DMS 273 treated with DMSO at 0.1 percent for 48 hours (cell line): ENCODE measurements at places on chromosomes 3 and 15.

- DNase-seq, result no peak
Observed at GRCh38 chr15:91473894-91474545, 374.0 kb downstream of the SV2B start.

DNA sequence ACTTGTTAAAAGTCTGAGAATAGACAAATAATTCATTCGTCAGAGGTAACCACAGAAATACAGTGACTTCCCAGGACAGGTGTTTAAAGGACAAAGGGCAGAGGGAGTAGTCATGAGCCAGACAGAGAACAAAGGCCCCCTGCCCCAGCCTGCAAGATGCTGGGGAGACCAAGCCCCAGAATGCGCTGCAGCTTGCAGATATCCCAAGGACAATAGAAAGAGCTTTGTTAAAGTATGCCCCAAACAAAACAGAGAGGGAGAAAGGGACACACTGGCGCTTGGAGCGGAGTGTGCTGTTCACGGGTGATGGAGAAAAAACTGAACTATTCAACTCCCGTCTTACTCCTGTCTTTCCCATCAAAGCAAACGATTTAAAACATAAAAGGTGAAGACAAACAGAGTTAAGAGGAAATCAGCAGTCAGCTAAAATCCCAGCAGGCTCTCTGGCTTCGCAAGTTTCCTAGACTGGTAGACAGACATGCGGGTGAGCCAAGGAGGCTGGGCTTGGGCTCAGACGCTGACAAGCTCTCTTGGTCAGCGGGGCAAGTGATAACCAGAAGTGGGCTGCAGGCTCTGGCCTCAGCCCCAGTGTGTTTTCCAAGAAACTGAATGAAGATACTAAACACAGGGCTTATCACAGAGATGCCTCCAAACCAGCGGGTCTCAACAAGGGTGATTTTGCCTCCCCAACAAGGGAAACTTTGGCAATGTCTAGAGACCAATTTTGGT lies 130.1 kb downstream of the UACA start:
- DNase-seq, result no peak

GRCh38 chr15:57389991-57390390 lies 13.7 kb downstream of the CGNL1 start:
- no peak for DNase-seq

DNA sequence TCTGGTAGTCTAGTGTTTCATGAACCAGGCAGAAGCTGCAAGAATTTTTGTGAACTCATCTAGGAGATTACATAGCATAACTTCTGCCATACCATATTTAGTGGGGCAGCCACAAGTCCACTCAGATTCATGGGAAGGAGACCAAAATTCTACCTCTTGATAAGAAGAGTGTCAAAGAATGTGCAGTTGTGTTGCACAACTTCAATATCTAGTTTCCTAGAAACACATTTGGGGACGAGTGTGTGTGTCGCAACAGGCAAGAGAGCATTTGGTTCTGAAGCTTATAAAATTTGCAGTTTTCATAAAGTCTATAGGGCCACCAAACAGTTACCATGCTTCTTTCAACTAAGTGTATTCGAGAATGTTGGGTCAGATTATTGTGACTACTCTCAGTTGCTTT lies 115.3 kb downstream of the KCNH8 start:
- DNase-seq, result no peak

DNA sequence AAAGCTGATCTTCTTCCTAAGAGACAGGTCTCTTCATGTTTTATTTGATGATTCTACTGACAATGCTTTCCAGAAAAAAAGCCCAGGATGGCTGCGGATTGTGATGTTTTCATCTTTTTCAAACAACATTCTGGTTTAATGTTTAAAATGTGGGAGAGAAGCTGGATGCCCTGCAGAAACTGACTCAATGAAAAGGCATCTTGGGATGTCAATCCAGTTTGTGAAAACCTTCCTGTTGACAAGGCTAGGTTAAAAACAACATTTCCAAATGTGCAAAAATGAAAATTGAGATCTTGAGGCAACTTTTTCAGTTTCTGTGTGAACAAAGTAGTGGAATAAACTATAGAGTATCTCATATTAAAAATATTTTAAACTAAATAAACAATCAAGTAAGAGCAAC lies 156.0 kb upstream of the MRPL3 start:
- DNase-seq, result no peak

- no peak for DNase-seq
Observed at GRCh38 chr3:136255672-136256406, 5.7 kb downstream of the PCCB start.

- no peak for DNase-seq
Observed at GRCh38 chr3:5162102-5162501, 25.4 kb upstream of the EDEM1 start.

DNA sequence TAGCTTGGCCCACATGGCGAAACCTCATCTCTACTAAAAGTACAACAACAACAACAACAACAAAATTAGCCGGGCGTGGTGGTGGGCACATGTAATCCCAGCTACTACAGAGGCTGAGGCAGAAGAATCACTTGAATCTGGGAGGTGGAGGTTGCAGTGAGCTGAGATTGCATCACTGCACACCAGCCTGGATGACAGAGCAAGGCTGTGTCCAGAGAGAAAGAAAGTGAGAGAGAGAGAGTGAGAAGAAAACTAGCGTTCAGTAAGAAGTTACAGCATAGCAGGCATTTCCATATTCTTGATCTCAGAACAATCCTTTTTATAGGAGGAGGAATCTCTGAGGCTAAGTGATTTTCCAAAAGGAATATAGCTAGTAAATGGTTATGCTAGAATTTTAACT lies 1076.1 kb downstream of the AGBL1 start:
- no peak for DNase-seq

DNA sequence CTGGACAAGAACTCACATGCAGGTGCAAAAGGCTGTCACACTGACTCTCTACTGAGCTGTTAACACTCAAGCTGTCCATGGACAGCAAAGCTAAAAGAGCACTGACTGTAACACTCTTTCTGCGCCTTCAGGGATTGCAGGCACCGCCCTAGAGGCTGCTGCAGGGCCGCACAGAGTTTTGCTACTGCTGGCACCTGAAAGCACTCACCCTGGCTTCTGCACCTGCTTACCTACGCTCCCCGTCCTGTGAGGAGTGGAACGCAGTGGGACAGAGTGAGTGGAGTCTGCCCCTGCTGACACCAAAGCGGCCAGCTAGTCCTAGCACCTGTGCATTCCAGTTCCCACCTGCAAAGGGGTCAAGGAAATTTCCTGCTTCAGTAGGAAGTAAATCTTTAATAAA lies 941.3 kb downstream of the DIPK2A start:
- no peak for DNase-seq

DNA sequence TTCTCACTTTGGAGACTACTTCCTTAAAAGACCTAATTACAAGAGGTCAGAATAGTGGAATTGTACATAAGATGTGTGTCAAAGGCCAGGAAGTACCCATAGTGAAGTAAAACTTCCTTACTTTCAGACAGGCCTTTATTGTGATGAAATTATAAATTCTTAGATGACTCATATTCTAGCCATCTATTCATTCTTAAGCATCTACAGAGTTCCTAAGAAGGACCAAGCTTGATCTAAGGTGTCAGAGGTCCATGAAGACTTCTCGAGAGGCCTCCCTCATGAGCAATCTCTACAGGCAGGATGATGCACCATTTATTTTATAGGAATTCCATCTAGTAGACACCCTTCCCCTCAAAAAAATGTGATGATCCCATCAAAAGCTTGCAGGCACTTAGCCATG lies 493.3 kb downstream of the MAGI1 start:
- no peak for DNase-seq

DNA sequence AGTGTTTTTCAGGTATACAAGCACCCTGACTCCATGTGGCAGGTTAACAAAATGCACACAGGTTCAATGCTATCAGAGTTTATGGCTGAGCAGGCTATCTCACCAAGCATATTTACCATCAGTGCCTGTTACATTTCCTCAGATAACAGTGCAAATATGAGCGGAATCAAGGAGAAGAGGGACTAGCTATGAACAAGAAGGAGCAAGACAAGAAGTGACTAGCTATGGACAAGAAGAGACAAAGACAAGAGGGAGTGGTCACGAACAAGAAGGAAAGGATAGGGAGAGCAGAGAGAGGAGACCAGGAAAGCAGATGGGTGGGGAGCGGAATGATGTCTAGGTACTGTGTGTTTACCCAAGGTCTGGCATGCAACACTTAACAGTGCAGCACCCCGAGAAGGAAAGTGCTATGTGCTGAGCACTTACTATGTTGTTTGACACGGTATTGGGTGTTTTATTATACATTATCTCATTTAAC lies 8.6 kb downstream of the ILDR1 start:
- DNase-seq, result no peak

DNA sequence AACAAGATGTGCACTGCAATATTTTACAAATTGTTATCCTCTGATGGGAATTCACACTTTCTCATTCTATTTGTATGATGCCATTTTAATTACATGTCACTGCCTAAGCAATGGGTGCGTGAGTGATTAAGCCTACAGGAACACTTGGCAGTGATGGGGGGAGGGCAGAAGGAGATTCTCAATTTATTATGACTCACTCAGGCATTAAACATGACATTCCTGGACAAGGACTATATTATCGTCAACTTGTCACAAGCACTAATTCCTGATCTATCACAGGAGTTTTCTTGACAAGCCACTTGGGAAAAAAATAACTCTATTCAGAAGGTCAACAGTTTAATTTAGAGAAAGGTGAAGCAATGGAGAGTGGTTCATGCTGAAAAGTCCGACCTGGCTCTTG lies 556.8 kb downstream of the NSUN3 start:
- DNase-seq, result no peak

DNA sequence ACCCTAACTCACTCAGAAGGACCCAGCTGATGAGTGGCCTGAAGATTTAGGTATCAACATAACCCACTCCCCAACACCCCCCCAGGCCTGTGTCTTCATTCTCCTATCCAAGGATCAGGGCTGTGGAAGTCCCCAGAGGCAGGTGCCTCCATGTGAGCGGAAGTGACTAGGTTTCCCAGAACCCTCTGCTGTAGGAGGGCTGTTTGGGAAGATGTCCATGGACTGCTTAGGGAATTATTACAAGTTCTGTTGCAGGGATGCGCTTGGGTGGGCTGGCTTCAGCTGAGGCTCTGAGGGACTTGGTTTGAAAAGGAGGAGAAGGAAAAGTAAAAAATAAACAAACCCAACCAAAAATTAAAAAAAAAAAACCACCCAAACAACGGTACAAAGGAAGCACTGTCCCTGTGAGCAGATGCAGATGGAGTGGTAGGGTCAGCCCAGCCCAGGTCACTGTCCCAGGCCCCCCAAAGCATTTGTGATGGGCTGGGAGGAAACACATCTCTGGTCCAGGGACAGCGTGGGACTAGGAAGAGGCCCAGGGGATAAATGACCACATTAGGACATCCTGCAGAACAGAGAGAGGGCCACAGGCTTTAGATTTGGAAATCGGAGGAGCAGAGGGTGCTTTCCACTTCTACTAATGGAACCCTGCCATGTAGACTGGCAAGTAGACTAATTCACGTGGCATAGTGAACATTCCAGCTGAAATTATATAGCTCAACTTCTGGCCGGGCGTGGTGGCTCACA lies 12.2 kb upstream of the APOD start:
- DNase-seq, result no peak

GRCh38 chr3:44400771-44401170 lies 62.2 kb downstream of the TCAIM start:
- DNase-seq, result no peak

DNA sequence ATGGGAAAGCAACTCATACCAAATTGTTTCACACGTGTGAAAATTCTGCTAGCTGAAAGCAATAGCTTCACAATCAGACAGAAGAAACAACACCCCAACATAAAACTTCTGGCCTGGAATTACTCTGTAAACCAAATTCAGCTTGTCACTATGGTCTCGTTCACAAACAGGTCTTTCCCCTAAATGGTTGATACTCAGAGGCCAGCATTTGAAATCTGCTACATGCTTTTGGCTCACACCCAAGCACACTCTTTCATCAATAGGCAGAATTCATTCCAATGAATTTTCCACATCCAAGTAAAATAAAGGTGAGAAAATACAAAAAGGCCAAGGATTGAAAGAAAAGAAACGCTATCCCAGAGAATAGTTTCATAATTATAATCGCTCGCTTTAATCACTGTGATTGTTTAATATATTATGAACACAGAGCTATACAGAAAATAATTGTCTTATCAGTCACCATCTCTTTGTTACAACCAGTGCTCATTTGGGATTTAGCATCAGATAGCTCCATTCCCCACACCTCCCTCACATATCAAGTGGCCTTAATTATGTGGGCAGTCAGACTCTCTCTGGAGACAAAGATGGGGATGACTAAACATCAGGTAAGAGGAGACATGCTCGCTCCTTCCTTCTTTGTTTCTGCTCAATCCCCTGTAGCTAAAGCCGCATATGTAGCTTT lies 503.8 kb upstream of the ARRDC4 start:
- DNase-seq, result no peak

GRCh38 chr15:78810362-78811123 lies 721 bp downstream of the ADAMTS7 start:
- no peak for DNase-seq

DNA sequence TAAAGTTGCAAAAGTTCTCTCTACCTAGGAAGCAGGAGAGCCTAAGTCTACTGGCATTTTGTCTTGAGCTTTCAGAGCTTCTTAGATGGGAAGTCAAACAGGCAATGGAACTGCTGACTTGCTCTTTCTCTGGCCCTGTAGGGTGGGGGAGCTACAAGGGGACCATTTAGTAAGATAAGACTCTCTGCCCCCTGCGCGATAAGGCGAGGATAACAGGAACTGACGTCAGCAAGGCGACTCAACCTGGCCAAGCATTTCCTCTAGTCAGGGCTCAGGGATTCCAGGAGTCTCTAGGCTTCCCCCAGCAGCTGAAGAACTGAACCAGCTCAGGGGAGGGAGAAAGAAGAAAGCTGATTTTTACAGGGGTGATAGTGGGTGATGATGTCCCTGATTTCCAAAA lies 5.8 kb downstream of the RARB start:
- DNase-seq, result no peak

DNA sequence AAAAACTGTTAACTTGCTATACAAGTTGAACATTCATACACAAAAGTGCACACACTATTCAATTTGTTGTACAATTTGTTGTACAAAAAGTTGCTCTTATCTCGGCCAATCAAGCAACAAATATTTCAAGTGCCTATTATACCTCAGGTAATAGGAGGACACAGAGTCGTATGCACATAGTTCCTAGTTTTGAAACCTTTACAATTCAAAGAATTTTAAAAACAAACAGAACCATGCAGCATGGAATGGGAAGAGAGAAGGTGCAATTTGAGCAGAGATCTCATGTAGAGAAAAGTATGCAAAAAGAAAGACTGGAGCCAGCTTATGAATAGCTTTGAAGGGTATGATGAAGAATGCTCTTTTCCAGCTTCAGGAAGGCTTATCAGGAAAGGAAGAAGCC lies 46.5 kb upstream of the ARPP19 start:
- no peak for DNase-seq

DNA sequence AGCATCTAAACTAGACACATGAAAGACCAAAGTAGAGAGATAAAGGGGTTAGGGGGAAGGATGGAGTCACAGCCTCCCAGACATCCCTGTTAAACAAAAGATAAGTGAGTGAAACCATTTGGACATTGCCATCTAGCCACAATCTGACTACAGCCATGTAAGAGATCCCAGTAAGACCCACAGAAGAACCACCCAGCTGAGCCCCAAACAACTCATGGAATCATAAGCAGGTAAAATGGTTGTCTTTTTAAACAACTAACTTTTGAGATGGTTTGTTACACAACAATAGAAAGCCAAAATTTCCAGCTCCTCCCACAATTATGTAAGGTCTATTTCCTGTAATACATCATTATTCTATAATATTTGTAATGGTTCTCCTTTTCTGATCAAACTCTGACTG lies 437.5 kb downstream of the IGSF11 start:
- no peak for DNase-seq
